A172 (cell line): ENCODE measurements at places on chromosomes 1 and 21.

DNA sequence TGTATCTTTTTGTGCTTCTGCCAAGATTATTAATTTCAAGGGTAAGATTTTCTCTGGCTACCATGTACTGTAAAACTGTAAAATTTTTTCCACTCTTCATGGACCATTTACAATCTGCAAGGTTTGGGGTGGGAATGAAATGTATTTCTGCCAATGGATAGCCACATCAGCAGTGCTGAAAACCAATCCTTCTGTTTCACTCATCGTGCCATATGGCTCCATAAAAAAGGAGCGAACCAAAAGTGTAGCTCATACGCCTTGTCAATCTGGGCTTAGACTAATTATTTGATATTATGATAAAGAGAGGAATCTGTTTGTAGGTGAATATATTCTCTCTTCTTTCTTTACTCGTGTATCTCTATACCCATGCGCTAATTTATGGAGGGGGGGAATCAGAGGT, 3.0 kb upstream of the SLC44A5 start:
- DNase-seq, result no peak

DNA sequence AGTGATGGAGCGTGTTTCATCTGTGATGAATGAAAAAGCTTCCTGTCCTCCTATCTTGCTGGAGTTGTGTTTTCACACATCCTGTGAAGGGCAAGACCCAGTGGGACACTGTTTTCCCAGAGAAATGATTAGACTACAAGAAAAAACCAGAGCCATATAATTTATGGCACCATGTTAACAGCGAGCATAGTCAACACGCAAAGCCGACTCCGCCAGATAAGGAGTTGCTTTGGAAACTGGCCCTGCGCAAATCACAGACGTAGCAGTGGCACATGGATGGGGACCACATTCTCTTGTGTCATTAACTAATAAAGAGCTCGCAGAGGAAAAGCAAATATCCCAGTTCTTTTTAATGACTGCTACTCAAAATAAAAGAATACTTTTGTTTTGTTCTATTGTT, 471.2 kb upstream of the RUNX1 start:
- no peak for DNase-seq

- DNase-seq, result no peak
Observed at GRCh38 chr1:83845437-83846071, 153.4 kb downstream of the TTLL7 start.

- DNase-seq, result no peak
Observed at GRCh38 chr1:221791846-221792245, 50.0 kb upstream of the DUSP10 start.

GRCh38 chr1:185980891-185981290, 246.7 kb downstream of the HMCN1 start:
- DNase-seq, result no peak

GRCh38 chr1:176466514-176466913, 3.5 kb downstream of the PAPPA2 start:
- peak; percentile 8 for DNase-seq

GRCh38 chr1:70760154-70760553, 287.5 kb downstream of the PTGER3 start:
- no peak for DNase-seq

GRCh38 chr1:210828996-210829596, 304.9 kb downstream of the KCNH1 start:
- DNase-seq, result no peak

DNA sequence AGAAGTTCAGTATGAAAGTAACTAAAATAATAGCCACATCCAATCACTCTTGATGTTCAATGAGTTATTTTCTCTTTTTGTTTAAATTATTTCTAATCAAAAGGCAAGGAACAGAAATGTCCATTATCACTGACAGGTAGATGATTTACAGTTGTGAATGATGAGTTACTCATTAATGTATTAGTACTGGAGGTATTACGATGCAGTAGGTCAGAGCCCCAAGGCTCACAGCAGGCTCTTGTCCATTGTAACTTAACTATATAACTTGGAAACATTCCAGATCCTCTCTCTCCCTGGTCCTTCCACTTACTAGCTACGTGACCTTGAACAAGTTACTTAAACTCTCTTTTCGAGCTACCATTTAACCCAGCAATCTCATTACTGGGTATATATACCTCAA, 39.5 kb downstream of the CRB1 start:
- no peak for DNase-seq

DNA sequence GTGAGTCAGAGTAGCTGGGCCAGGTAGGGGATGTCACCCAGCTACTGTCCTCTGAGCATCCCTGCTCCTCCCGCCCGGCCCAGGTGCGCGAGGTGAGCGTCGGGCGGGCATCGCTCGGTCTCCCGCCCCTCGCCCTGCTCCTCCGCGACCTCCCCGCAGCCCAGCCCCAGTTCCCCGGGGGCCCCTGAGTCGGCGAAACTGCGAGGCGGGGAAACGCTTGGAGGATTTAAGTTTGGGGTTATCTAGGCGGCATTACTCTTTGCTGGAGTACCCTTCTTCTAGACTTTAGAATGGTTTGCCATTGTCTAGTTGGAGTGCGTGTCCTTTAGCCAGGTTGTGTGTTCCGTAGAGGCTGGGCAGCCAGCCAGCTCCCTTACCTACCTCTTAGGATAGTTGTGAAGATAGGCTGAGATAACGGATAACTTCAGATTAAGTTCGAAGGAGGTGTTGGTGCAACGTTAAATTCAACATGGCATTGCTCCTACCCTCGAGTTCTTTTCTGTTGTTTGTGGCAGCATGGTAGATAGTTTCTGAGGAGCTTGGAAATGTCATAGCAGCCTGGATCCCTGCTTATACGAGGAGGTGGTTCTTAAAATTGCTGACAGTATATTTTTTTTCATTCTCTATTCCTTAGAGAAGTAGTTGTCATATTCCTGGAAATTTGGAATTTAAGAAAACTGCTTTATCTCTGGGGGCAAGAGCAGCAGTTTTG, 697 bp downstream of the AGO3 start:
- no peak for DNase-seq

GRCh38 chr1:151806170-151806569, 951 bp upstream of the LINGO4 start:
- DNase-seq, result no peak

- DNase-seq, result no peak
Observed at GRCh38 chr1:212612041-212612961, 3.7 kb downstream of the ATF3 start.

DNA sequence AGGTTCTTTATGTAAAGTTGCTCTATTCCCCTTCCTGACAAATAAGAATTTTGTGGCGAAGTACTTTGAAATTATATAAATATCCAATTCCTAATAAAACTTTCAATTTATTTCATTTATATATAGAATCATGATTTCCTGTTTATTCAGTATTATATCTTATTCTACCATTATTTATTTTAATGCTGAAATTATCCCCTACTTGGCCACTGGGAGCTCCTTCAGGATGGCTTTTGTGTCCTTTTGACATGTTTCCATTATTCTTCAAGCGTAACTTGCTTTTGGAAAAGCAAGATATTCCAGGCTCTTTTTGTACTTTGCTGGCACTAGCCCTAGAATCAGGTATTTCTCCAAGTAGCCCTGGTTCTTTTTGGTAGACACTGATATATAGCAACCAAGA, 67.2 kb upstream of the CACYBP start:
- no peak for DNase-seq

DNA sequence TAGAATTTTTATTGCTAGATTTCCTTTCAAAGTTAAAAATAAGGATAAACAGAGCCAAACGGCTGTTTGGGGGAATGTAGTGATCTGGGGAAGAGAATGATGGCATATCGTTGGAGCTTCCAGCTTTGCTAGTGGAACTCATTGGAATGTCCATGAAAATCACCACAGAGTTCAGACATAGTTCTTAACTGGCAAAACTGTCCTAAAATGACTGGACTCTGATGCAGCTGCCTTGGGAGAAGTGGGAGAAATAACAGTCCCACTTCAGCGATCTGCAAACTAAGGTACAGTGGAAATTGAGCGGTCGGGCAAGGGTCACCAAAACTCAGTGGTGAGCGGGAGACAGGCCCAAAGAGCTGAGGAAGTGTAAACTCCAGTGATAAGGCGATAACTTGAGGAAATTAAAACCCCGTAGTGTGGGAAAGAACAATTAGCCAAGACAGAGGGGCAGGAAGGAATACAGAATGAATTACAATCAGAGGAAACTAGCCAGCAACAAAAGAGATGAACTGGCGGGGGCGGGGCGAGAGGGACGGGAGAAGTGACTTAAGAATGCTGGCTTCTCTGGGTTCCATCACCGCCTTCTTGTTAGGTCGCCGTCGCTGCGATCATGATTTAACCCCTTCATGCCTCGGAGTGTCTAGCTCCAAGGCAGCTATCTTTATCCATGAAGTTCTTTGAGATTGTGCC, 89.8 kb upstream of the ARHGAP29 start:
- DNase-seq, result peak; percentile 68

DNA sequence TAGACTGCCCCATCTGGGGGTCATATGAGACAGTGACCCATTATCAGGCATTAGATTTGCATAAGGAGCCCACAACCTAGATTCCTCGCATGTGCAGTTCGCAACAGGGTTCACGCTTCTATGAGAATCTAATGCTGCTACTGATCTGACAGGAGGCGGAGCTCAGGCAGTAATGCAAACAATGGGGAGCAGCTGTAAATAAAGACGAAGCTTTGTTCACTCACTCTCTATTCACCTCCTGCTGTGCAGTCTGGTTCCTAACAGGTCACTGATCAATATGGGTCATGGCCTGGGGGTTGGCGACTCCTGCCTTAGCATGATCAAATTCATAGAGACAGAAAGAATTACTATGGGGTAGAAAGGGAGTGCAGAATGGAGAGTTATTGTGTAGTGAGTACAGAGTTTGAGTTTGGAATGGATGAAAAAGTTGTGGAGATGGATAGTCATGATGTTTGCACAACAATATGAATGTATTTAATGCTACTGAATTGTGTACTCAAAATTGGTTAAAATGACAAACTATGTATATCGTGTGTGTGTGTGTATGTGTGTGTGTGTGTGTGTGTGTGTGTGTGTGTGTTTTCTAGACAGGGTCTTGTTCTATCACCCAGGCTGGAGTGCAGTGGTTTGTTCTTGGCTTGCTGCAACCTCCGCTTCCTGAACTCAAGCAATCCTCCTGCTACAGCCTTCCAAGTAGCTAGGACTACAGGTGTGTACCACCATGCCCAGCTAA, 42.2 kb downstream of the BTF3L4 start:
- DNase-seq, result no peak

GRCh38 chr1:91579658-91580228, 79.1 kb downstream of the CDC7 start:
- DNase-seq, result no peak

DNA sequence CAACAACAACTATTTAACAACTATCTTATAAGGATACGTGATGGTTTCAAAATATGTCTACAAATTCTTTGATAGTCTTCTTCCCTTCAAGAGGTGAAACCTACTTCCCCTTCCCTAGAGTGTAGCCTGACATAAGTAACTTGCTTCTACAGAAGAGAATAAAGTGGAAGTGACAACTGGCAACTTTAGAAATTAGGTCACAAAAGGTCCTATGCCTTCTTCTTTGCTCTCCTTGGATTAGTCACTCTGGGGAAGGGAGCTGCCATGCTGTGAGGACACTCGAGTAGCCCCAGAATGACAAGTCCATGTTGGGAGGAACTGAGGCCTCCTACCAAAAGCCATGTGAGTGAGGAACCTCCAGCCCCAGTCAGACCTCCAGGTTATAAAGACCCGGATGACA, 19.2 kb downstream of the EFCAB14 start:
- DNase-seq, result no peak

DNA sequence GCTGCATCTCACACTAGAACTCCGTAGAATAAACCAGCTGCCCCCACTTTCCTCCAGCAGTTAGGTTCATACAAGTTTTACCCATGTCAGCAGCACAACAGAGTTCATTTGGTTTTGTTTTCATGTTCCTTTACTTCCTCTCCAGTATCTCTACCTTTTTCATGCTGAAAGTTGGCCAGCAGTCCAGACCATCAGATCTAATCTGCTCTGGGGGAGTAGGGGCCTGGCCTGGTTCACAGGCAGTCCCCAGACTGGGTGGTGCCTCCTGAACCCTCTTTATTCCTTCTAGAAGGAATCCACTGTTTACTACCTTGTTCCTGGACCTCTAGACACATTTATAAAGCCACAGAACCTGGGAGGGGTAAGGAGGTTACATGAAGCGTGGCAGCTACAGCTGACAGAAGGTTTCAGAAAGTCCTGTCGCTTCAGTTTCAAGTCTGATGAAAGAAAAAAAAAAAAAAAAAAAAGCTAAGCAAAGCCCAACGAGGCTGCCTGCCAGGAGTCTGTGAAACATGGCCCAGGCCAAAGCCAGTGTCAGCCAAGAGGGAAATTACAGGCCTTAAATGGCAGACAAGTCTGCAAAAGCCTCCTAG, 184.6 kb upstream of the JUN start:
- no peak for DNase-seq

DNA sequence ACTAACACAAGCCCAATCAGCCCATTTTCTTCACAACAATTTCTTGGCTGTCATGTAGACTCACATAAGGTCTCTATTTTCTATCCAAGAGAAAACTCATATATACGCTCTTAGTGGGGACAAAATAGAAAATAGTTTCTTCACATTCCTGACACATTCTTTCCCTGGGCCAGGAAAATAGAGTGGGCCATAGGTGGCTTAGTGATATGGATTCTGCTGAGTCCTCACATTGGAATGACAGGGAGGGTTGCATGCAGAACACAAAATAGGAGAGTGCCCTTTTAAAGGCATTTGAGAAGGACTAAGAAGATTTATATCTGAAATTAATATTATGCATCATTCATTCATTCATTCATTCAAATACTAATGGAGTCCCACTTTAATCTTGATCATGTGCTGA, 207.7 kb downstream of the LYPLAL1 start:
- no peak for DNase-seq

GRCh38 chr1:17515902-17516301, 23.6 kb upstream of the ARHGEF10L start:
- no peak for DNase-seq

GRCh38 chr1:192552760-192553191, 22.8 kb upstream of the RGS1 start:
- no peak for DNase-seq

DNA sequence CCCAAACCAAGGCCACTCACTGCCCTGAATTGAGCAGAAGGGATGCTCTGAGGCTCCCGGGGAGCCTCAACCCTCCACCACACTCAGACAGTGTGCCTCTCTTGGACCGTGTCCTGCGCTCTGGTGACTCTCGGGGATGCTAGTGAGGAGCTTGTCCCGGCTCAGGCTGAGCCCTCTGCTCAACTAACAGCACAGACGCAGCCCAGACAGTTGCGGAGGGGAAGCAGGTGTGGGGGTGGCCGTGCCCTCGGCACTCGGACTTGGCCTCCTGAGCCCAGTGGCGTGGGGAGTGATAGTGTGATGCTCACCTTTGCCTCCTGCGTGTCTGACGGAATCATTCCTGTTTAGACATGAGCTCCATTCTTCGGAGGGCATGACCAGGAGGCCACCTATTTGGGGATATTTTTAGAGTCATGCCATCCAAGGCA, 15.4 kb upstream of the SLC19A1 start:
- DNase-seq, result no peak

DNA sequence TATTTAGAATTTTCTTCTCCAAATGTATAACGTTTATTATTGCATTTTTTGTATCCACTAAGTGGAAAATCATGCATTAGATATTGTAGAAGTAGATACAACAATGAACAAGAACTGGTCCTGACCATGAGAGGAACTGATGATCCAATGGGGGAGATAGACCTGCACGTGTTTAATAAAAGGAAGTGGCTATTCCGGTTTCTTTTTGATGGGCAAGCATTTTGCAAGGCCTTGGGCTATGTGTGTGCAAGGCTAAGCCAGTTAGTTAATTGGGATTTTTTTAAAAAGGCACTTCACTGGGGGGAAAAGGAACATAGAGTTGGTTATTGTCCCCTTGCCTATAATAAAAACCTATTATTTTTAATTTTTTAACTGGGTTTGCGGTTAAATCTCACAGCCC, 961 bp upstream of the VCAM1 start:
- DNase-seq, result no peak

- DNase-seq, result no peak
Observed at GRCh38 chr1:215786997-215787396, 219.9 kb downstream of the KCTD3 start.
